ENCODE measurements at places on chromosomes 3 and 15.

GRCh38 chr15:60237446-60237845 is 160.3 kb downstream of the ANXA2 start:
- DNase-seq, result no peak

- DNase-seq, result no peak
These were observed 4.7 kb upstream of the CALML4 start for GRCh38 chr15:68209735-68210408.

GRCh38 chr3:78647726-78648125 is 1120.1 kb downstream of the ROBO1 start:
- DNase-seq, result no peak

- no peak for DNase-seq
These were observed 13.5 kb downstream of the RAB8B start for GRCh38 chr15:63202861-63203260.

GRCh38 chr3:277873-278272 is 81.3 kb downstream of the CHL1 start:
- DNase-seq, result no peak

DNA sequence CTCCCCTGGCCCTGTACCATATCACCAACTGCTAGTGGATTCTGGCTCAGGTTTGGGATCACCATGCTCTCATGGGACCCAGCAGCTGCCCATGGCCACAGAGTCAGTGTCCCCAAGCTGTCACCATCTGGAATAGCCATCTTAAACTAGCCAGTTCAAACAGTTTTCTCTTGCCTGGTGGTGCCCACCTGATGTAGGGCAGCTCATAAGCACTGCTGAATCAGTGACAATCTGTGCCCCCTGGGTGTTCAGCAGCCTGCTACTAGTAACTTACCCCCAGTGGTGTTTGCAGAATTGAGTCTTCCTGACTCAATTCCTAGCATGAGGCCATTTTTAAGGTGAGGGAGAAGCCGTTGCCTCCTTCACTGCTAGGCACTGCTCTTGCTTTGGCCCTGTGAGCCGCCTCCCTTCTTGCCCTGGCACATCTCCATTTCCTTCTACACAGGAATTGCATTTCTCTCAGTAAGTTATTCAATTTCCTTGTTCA is 7.9 kb downstream of the RPSA start:
- no peak for DNase-seq

DNA sequence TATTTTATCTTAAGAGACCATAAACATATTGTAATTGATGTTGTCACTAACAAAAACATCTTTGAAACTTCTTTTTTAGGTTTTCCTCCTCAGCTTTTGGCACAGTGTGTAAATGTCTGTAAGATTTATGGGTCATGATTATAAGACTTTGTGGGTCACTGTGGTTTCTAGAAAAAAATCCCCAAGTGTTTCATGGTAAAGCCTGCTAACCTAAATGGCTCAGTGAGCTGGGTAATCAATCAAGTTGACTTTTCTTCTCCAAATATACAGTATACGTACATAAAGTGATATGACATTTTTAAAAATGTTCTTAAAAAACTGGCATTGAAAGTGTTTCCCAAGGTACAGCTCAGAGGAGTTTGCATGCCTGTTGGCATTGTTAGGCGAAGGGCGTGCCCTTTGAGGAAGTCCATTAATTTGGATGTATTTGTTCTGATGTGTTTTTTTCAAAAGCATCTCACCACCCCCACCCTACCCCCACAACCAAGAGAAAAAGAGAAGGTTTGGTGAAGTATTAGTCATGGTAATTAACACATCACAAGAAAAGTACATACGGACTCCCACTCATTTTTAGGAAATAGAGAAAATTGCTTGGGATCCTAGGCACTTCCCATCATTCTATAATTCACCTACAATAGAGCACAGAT is 385.4 kb upstream of the LRRC3B start:
- no peak for DNase-seq

GRCh38 chr3:172106037-172106954 is 66.9 kb downstream of the FNDC3B start:
- no peak for DNase-seq

- DNase-seq, result no peak
These were observed 10.8 kb downstream of the MBNL1 start for GRCh38 chr3:152279479-152279878.

- DNase-seq, result no peak
These were observed 216.1 kb downstream of the NAALADL2 start for GRCh38 chr3:175075269-175075668.

DNA sequence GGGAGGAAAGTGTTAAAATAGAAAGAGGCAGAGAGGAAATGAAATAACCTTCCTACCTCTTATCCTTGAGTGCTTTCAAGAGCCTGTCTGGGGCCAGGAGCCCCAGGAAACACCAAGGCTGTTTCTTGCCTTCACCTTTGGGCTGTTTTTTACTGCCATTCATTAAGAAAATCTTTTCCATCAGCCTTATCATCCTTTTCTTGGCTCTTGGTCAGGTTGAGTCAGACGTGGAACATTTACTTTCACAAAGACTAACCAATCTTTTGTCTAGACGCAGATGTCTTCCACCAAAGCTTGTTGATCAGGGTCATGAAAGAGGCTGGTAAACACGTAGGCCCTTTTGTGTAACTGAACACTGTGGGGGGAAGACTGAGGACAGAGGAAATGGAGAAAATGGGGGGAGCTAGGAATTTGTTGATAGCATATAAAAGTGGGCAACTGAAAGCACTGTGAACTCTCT is 151.0 kb upstream of the THBS1 start:
- no peak for DNase-seq

GRCh38 chr3:175391601-175392000 is 532.5 kb downstream of the NAALADL2 start:
- DNase-seq, result no peak

DNA sequence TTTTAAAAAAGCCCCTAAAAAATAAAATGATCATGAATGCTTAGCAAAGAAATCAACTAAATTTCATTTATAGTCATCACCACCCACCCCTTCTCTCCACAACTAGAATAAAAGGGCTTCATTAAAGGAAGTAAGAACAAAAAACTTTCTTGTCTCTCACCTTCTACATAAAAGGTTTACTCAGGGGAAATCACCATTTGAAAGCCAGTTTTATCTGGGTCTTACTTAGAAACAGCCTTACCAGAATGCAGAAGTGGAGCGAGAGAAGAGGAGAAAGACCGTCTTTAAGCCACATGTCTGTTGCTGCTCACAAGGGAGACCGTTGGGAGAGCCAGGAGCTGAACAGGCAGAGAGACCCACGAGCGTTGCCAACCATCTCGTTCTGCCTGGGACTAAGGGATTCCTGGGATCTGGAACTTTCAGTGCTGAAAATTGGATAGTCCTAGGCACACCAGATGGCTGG is 350.1 kb upstream of the PROK2 start:
- no peak for DNase-seq

- no peak for DNase-seq
These were observed 7.8 kb upstream of the ICE2 start for GRCh38 chr15:60486742-60487141.

DNA sequence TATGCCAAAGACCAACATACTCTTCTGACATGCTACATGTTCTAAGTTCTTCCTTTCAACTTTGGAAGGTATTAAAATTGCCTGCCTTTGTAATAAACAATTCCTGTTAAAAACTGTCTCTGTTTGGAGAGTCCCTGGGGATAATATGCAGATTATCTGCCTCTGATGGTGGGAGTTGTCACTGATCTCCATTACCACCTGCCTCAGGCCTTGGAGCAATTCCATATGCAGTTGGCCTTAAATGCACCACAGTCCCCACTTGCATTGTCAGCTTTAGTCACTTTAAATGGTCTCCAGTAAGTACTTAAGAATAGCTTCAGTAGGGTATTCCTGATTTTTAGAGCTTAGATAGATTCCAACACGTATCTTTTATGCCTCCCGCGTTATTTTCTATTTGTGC is 121.1 kb upstream of the GOLIM4 start:
- no peak for DNase-seq

DNA sequence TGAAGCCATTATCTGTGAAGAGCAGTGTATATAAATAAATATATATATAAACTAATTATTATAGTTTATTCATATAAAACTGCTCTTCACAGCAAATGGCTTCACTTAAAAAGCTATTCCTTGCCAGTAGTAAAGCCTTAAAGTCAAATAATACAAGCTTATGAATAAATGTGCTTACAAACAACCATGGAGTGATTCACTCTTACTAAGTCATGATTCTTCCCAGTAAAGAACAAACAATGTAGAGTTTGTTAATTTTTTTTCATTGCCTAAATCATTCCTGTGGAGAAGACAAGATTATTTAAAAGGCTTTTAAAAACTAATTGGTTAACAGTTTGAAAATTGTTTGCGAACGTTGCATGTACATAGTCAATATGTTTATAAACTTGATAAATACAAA is 140.7 kb downstream of the PLCH1 start:
- DNase-seq, result no peak

GRCh38 chr3:51975852-51976549 is 1.1 kb downstream of the ABHD14A start:
- DNase-seq, result no peak

- no peak for DNase-seq
These were observed 212.9 kb upstream of the UMPS start for GRCh38 chr3:124517306-124517705.

DNA sequence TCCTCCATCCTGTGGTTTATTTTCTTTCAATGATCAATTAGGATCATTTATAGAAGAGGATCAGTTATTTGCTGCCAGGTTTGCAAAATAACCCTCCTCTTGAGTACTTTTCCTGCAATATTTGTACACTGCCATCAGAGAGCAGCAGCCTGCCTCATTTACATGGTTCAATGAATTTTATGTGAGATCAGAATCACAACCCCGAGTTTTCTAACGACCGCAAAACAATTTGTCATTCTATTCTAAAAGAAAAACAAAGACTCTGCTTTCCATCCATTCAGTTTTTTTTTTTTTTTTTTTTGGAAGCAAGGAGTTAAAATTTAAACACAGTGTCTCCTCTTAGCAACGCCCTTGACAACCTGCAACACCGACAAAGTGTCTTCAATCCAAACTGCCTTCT is 146.9 kb downstream of the RAB11A start:
- no peak for DNase-seq

GRCh38 chr3:131233900-131234668 is 147.5 kb upstream of the NUDT16 start:
- DNase-seq, result no peak

DNA sequence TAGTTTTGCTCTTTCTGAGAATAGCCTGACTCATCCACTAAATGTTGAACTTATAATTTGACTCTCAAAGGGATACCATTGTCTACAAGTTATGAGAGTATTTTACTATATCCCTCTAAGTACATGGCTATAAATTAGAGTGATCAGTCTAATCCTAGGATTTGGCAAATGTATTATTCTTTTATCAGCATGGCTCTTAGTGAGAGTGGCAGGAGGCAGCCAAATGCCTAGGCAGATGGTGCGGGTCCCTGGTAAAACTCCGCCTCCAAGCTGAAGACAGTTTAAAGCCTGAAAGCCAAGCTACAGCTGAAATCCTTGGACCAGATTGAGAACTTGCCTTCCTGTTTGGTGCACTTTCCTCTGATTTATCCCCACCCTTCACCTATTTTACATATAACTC is 631.8 kb downstream of the SQOR start:
- no peak for DNase-seq

DNA sequence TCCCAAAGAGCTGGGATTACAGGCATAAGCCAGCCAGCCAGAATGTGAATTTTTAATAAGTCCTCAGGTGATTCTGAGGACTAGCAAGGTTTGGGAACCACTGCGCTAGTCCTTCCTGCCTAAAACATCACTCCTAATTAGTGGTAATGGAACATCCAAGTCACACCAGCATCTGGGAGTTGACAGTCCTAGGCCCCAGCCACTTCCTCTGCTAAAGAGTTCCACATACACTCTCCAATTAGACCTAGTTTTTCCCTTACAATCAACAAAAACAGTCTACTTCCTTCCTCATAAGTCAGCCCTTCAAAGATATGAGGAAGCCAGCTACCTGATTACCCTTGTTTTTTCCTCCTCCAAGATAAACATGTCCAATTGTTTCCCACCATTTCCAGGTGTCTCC is 78.1 kb downstream of the OXNAD1 start:
- no peak for DNase-seq

- DNase-seq, result no peak
These were observed 7.9 kb upstream of the BNC1 start for GRCh38 chr15:83292317-83292716.

DNA sequence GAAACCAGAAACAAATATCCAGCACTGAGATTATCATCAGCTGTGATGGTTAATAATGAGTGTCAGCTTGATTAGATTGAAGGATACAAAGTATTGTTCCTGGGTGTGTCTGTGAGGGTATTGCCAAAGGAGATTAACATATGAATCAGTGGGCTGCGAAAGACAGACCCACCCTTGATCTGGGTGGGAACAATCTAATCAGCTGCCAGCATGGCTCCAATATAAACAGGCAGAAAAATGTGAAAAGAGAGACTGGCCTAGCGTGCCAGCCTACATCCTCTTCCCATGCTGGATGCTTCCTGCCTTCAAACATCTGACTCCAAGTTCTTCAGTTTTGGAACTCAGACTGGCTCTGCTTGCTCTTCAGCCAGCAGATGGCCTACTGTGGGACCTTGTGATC is 869.5 kb downstream of the SI start:
- no peak for DNase-seq

- no peak for DNase-seq
These were observed 15.0 kb downstream of the SPSB4 start for GRCh38 chr3:141065841-141066805.

DNA sequence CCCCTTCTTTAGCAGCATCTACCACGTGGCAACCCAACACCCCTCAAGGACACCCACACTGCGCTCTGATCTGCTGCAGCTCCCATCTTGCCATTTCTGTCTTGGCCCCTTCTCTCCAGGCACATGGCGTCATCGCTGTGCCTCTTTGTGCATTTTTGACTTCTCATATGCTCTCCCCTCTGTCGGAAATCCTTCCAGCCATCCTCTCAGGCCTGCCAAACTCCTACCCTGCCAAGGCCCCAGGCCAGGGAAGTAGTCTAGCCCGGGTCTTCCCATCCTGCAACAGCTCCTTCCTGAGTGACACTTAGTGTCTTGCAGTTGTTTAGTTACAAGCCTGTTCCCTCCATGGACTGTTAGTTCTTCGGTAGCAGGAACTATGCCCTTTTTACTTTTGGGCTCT is 34.0 kb upstream of the CTXND1 start:
- DNase-seq, result no peak

GRCh38 chr15:92963794-92964193 is 63.7 kb downstream of the CHD2 start:
- DNase-seq, result no peak

DNA sequence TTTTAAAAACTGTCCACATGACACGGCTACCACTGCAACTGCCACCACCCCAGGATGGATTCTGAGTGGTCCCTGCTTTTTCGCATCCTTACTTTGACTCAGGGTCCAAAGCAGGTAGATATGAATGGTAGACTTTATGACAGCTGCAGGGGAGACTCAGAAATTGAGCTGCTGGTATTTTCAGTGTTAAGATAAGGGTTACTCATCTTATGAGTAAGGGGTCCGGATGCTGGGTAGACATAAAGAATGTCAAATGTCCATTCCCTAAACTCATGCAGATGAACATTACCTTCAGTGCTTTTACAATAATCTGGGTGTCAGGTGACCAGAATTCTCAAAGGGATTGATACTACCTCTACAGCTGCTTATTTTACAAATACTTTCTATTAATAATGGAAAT is 25.9 kb upstream of the BBX start:
- no peak for DNase-seq

Measured in GM12891 (cell line).